ENCODE measurements at places on chromosomes 2 and 18.

GRCh38 chr2:42254186-42254895, 85.2 kb downstream of the EML4 start:
- DNase-seq: no peak

GRCh38 chr2:145652036-145652435, 1132.1 kb upstream of the ZEB2 start:
- no peak for DNase-seq

DNA sequence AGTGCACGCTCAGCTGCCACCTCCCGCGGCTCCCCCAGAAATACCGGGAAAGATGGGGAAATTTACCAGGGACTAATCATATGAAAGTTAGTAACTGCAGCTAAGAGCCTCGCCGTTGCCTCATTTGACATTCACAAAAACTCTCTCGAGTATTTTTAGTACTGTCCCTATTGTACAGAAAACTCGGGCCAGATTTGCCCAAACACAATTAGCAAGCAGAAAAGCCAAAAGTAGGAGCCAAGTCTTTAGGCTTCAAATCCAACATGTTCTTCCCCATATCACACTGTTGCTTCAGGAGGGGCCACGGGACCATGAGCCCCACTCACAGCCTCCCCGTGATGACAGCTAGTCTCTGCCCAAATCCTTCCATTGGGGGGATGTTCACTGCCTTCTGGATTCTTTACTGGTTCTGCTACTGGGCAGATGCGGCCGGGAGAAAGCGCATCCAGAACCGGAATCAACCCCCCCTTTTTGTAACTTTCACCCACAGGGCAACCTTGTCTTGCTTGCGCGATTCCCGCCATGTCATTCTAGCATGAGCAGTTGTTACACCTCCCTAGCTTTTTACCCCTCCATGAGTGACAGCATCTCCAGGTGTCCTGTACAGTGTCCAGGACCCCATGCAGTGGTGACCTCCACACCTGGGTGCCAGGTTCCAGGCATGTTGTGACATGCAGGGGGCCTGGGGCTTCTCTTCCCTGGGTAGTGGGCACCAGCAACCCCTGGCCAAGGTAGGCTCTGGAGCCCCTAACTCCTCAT, 35.2 kb downstream of the CENPO start:
- no peak for DNase-seq

DNA sequence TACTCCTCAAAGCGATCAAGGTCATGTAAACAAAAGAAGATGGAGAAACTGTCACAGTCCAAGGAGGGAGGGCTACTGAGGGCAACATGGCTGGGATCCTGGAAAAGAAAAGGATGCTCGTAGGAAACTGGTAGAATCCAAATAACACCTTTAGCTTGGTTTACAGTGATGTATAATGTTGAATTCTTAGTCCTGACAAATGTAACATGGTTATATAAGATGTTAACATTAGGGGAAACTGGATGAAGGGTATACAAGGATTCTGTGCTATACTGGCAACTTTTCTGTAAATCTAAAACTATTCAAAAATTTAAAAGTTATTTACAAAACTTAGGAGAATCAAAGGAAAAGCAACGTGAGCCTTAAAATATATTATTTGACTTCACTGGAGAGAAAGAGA, 257.0 kb downstream of the TTC32 start:
- no peak for DNase-seq

DNA sequence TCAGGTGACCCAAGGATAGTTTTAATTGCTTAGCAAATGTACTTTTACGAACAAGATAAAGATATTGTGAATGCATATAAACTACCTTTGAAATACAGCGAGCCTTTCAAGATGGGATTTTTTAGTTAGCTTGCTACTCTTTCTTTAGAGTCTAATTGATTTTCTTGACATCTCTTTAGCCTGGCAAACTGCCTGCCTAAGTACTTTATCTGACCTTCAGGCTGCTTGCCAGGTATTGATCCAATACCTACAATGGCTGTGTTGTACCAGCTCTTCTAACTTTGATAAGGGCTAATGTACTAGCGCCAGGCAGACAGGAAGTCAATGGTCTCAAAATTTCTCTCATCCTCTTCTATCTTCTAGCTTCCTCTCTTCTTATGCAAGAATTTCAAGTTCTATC, 414.4 kb upstream of the ACVR2A start:
- no peak for DNase-seq

GRCh38 chr2:86794861-86795260, 4.1 kb upstream of the CD8A start:
- DNase-seq: peak; percentile 40

DNA sequence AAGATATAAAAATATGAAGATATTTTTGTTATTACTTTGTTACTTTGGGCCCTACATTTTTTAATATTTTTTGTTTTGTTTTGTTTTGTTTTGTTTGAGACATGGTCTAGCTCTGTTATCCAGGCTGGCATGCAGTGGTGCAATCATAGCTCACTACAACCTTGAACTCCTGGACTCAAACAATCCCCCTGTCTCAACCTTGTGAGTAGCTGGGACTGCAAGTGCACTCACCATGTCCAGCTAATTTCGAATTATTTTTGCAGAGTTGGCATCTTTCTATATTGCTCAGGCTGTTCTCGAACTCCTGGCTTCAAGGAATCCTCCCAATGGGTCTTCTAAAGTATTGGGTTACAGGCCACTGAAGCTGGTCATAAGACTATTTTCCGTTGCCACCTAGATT, 603.6 kb upstream of the PIK3C3 start:
- DNase-seq: no peak

GRCh38 chr2:25881764-25882163, 3.5 kb upstream of the ASXL2 start:
- DNase-seq: no peak

DNA sequence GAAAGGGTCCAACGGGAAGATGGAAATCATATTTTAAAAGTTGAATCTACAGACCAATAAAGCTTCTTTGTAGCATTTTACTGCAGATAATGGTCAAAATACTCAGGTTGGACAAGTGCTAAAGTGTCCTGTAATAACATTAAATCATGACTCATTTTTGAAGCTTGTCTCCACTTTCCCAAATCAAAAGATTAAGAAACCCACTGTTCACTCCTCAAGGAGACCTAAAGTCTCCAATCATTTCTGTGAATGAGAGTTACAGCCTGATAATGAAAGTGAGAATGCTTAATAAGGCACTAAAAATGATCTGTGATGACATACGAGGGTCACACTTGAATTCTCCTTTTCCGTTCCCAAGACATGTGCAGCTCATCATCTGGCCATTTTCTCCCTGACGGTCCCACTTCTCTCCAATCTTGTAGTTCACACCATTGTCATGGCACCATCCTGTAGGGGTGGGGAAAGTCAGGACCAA, 53.4 kb downstream of the ATIC start:
- no peak for DNase-seq

- DNase-seq: no peak
These were observed 527.6 kb upstream of the ID2 start for GRCh38 chr2:8154270-8154669.

DNA sequence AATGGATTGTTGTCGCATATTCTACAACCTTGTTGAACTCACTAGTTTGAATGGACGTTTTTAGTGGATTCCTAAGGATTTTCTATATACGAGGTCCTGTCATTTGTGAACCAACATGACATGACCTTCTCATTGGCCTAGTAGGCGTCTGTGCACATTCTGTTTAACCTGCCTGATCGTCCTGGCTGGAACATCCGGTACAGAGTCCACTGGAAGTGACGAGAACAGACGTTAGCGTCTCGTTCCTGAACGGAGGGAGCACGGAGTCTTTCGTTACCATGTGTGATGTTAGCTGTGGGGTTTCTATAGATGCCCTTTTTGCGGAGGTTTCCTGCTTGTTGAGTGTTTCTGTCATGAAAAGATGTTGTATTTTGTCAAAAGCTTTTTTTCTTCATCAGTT, 61.9 kb downstream of the SLC66A2 start:
- DNase-seq: no peak

DNA sequence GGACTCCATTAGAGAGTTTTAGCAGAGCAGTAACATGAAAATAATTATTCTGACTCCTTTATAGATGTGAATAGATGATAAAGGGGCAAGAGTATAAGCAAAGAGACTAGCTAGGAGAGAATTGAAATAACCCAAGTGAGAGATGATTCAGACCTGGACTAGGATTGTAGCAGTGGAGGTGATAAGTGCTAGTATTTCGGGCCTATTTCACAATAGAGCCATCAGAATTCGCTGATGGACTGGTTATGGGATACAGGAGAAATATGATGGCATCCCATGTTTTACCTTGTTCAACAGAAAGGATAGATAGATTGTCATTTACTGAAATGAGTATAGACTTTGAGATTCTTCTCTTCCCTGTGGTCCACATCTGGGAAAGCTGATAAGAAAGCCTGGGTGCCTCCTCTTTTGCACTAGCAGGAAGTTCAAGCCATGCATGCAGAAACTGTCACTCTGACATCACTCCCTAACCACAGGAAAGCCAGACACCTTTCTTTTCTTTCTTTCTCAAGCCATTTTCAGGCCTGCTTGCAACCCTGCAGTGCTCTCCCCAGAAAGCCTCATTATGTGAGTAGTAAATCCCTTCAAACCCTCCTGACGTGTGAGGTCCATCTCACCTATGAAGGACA, 25.3 kb downstream of the DYNAP start:
- DNase-seq: no peak
